Omental fat pad (tissue), 4 donors: ENCODE measurements at places on chromosomes 6 and 20. TPM values are rescaled to one million over a fixed set of nuclear protein-coding genes. Genes with fewer than 3 reads are reported as not detected.

DNA sequence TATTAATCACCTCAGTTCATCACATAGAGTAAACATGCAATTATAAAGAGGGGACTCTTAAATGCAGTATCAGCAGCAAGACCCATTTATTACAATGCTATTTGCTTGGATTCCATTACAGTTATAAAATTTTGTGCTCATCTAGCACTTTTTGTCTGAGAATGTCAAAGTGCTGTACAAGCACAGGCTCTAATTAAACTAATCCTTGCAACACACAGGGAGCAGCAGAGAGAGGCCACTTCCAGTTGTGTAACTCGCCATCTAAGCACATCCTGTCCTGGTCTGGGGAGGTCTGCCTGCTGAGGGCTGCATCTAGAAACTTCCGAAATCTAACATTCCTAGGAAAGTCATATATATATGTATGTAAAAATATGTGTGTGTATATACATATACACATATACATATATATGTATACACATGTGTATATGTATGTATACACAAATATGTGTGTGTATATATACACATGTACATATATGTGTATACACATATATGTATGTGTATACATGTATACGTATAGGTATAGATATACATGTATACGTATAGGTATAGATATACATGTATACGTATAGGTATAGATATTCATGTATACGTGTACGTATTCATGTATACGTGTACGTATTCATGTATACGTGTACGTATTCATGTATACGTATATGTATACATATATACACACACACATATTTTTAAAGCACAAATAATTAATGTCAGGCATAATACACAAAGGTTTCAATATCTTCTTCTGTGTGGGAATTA lies 136.4 kb upstream of the JARID2 start:
- no peak for DNase-seq

DNA sequence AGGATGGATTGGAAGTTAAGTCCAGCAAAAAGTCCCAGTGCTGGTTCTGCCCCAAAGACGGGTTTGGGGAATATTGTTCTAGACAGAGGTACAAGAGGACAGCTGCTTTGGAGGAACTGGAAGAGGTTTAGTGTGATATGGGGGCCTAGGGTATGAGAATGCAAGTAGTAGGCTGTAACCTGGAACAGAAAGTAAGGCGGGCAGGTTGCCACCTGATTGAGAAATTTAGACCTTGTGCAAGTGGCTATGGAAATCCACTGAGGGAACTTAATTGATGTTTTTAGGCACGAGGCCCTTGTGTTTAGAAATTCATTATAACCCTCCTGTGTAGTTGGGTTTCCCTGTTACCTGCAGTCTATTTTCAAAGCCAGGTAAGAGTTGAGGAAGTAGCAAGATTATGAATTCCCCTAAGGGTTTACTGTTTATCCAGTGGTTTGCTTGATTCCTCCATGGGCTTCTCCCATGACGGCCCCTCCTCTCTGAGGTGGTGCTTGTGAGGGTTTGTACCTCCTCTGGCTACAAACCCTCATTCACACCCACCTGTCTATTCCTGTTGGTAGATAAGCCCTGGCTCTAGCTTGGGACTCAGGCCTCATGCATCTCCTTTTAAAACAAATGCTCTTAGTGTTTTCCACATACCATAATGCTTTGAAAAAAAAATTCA lies 42.0 kb upstream of the BCAS1 start:
- no peak for DNase-seq

The PGC gene
- total RNA-seq, result not detected

GRCh38 chr6:31403283-31404060 lies at the start of gene MICA:
TSS of gene MICA (plus strand) at chr6:31403595. CDS start at chr6:31403633, 38 bp downstream.
- DNase-seq, result peak; percentile 80

- DNase-seq, result no peak
Observed at GRCh38 chr6:113859349-113860180, 2.4 kb downstream of the MARCKS start.

- DNase-seq, result no peak
Observed at GRCh38 chr20:49866051-49866450, 49.3 kb downstream of the SPATA2 start.

The SUMO4 gene
- 5.3 TPM for total RNA-seq

DNA sequence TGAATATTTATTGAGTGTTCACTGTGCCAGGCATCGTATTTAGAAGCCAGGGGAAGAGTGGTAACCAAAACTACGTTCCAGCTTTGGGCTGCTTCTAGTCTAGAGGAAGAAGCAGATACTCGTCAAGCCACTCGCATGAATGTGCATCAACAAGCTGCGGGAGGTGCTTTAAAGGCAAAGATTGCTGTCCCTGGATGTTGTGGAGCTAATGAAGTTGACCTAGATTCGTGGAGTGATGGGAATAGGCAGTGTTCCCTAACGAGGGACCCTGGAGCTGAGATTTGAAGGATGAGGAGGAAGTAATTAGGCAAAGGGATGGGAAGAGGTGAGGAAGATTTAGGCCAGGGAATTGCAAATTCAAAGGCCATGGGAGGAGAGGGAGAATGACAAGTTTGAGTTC lies 118.9 kb downstream of the TMEM170B start:
- no peak for DNase-seq
